Neural crest cell (in vitro differentiated cells): ENCODE measurements at places on chromosomes 3 and 15. TPM values are rescaled to one million over a fixed set of nuclear protein-coding genes. Genes with fewer than 3 reads are reported as not detected.

DNA sequence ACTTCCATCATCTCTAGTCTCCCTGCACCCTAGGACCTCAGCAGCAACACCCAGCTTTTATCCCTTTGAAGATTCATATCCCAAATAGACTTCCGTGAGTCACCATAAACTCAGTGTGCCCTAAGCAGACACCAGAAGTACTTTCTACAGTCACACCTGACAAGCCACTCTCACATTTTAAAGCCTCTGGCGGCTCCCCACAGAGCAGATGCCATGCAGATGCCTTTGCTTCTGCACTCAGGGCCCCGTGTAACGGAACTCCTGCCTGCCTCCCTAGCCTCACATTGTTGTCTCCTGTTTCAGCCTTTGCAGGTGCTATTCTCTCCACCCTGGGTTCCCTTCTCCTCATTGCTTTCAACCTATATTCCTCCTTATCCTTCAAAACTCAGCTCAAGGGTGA is 155.5 kb upstream of the SLC24A5 start:
- H3K36me3 ChIP-seq: no peaks in the 10 kb centered on the region
- H3K27ac ChIP-seq: no peak overlapping the region
- H3K4me3 ChIP-seq: no peak overlapping the region
- no peak for DNase-seq
- H3K4me1 ChIP-seq: peaks cover 13% of the 10 kb centered on the region
- no peaks in the 10 kb centered on the region for H3K27me3 ChIP-seq

Gene TTLL13
- 0.19 TPM in 1 of 2 replicates, not detected in the other for total RNA-seq

Gene PIGZ
- total RNA-seq: 1.9 TPM in 2 replicates

Gene PRR20G
- not detected in 2 replicates for total RNA-seq

DNA sequence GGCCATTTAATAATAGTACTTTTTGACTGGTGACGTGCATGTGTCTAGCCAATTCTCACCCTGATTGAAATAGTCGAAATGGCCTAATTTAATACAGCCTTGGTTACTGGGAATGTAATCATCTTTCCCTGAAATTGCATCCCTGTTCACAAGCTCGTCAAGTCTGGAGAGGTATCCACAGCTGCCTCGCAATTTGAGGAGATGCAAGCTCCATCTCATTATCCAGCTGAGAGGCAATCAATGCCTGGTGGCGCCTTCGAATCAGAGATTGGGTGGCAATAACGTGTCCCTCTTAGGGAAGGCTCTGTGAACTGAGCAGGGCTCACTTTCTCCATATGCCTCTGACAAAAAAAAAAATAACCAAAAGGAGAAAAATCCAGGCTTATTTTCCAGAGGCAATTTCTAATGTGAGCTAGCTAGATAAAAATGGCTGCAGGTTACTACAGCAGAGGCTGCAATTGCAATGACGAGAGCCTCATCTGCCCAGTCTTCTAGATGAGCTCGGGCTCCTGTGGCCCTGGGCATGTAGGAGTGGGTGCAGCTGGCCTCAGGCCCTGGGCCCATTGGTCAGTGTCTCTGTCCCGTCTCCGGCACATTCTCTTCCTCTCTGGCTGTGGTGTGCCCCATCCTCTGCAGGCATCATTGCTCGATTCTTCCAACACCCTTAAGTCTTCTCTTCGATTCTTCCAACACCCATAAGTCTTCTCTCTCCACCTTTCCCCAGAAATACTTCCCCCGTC is 487.5 kb downstream of the GABRG3 start:
- H3K27me3 ChIP-seq: no peaks in the 10 kb centered on the region
- no peak overlapping the region for H3K27ac ChIP-seq
- no peak overlapping the region for H3K4me3 ChIP-seq
- H3K4me1 ChIP-seq: no peaks in the 10 kb centered on the region

DNA sequence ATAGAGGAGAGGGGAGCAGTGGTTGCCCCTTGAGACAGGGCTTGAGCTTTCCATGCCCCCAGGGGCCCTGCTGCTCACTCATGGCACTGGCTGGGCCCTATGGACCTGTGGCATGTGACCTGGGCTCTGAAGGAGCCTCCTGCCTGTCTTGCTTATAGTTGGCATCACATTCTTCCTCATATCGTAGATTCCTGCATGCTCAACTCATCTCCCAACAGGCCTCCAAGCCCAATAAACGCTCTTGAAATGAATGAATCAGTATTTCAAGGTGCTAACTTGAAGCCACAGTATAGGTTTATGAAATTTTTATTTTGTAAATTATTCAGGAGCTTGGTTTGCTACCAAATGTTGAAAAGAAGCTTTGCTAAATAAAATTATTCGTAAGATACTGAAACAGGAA is 93.3 kb upstream of the SLC7A14 start:
- no peak for DNase-seq
- no peaks in the 10 kb centered on the region for H3K27me3 ChIP-seq
- no peaks in the 10 kb centered on the region for H3K36me3 ChIP-seq
- no peak overlapping the region for H3K4me3 ChIP-seq
- no peaks in the 10 kb centered on the region for H3K4me1 ChIP-seq

DNA sequence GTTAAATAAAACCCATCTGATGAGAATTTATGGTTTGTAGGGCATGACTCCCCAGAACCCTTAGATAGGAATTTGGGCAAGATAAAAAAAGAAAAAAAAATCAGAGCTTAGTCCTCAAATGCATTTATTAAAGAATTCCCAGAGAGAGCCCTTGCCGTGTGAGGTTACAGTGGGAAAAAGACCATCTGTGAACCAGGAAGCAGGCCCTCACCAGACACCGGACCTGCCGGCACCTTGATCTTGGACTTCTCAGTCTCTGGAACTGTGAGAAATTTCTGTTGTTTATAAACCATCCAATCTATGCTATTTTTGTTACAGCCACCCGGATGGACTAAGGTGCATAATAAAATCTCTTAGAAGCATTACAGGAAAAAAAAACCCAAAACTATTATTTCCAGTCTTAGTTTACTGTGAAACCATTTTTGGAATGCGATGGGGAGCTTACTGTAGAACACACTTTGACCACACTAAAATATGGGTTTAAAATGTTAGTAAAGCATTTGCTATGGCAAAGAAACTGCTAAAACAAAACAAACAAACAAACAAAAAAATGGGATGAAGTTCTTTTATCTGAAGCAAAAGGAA is 72.2 kb downstream of the LEKR1 start:
- no peak overlapping the region for H3K27ac ChIP-seq
- no peak for DNase-seq
- H3K27me3 ChIP-seq: no peaks in the 10 kb centered on the region

Gene EPHB3
- 9.7 and 13.4 TPM in 2 replicates for total RNA-seq

DNA sequence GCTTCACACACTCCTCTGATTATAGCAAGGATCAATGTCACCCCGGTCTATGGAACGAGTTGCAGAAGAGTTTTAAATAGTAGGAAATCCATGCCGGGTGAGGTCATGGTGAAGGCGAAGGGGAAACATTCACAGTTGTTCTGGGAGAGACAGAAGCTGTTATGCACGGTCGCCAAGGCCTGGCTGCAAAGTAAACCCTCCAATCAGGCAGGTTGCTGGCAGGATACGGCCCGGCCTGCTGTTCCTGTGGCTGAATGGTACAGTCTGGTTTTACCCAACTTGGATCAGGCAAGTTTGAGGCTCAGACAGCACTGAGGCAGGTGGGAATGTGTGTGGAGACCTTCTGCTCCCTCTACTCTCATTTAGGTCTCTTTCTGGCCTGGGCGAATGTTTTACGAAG is 45.3 kb upstream of the ATP2B2 start:
- peaks cover 76% of the 10 kb centered on the region for H3K4me1 ChIP-seq
- peak overlapping the region; percentile 53 for H3K27ac ChIP-seq
- H3K4me3 ChIP-seq: no peak overlapping the region
- DNase-seq: no peak

DNA sequence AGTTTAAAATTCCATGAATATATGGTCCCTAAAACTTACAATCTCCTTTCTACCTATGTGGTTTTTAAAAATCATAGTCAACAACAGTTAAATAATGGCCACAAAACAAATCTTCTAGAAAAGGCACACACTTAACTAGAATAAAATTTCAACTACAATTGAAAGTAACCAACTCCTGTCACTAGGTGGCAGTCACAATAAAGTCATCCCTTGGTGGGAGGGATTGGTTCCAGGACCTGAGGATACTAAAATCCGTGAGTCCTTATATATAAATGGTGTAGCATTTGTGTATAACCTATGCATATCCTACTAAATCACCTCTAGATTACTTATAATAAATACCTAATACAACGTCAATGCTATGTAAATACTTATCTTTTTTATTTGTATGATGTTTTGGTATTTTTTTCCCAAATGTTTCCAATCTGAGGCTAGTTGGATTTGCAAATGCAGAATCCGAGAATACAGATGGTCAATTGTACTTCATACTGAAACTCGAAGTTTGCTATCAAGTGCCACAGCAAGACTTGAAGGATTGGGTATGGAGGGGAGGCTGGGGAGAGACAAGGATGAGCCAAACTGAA is 172.6 kb downstream of the FMN1 start:
- H3K36me3 ChIP-seq: no peaks in the 10 kb centered on the region
- no peak for DNase-seq
- H3K4me3 ChIP-seq: no peak overlapping the region
- peaks cover 7% of the 10 kb centered on the region for H3K4me1 ChIP-seq

GRCh38 chr3:5151586-5151985 is 29.5 kb downstream of the ARL8B start:
- peaks cover 5% of the 10 kb centered on the region for H3K4me1 ChIP-seq
- H3K27me3 ChIP-seq: no peaks in the 10 kb centered on the region
- no peak overlapping the region for H3K27ac ChIP-seq
- H3K4me3 ChIP-seq: no peak overlapping the region
- DNase-seq: no peak
